ENCODE measurements at places on chromosomes 11 and 22. TPM values are rescaled to one million over a fixed set of nuclear protein-coding genes. Genes with fewer than 3 reads are reported as not detected.

- DNase-seq = no peak
Observed at GRCh38 chr11:128693416-128693712, 508 bp upstream of the FLI1 start.

DNA sequence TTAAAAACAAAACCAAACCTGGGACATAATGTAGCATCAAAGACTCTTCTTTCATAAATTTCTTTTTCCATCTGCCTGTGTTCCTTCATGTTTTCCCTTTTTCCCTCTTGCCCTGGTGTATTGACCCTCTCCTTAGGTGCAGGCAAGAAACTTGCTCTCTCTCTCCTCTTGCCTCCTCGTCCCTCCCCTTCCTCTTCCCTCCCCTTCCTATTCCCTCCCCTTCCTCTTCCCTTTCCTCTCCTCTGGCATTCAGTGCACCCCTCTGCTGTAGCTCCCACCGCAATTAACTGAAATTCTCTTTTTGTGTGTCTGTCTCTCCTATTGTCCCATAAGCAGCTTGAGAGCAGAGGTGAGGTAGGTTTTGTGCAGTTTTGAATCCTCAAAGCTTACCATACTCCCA is 49.9 kb downstream of the CSF2RB start:
- no peak for DNase-seq

DNA sequence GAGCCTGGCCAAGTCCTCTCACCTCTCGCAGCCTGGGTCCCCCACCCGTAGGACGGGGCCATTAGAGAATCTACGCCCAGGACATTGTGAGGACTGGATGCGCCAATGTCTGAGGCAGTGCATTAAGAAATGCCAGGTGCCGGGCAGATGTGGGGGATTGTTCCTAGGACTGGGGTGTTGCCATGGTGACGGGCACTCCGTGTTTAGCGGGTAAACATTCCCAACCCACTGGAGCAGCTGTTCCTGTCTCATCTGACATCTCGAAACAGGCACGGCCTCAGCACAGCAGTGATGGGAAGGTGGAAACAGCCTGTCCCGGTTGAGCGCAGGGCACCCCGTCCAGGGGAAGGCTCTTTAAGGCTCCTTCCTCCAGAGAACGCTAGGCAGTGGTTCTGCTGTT is 99.6 kb upstream of the RTL6 start:
- DNase-seq = peak; percentile 29

Gene ESAM
- polyA plus RNA-seq = 0.20 TPM

Gene CADM1
- 27.8 TPM for polyA plus RNA-seq

Gene FOLR2
- polyA plus RNA-seq = not detected

Gene PRR5L
- 2.6 TPM for polyA plus RNA-seq

Gene EIF4G2
- polyA plus RNA-seq = 492 TPM

Gene MAJIN
- polyA plus RNA-seq = not detected
